Mesenteric fat pad (tissue), 1 donor: ENCODE measurements at places on chromosomes 11 and 22. TPM values are rescaled to one million over a fixed set of nuclear protein-coding genes. Genes with fewer than 3 reads are reported as not detected.
A peak's percentile ranks its signal among the peaks of the same experiment; 100 is the strongest.

DNA sequence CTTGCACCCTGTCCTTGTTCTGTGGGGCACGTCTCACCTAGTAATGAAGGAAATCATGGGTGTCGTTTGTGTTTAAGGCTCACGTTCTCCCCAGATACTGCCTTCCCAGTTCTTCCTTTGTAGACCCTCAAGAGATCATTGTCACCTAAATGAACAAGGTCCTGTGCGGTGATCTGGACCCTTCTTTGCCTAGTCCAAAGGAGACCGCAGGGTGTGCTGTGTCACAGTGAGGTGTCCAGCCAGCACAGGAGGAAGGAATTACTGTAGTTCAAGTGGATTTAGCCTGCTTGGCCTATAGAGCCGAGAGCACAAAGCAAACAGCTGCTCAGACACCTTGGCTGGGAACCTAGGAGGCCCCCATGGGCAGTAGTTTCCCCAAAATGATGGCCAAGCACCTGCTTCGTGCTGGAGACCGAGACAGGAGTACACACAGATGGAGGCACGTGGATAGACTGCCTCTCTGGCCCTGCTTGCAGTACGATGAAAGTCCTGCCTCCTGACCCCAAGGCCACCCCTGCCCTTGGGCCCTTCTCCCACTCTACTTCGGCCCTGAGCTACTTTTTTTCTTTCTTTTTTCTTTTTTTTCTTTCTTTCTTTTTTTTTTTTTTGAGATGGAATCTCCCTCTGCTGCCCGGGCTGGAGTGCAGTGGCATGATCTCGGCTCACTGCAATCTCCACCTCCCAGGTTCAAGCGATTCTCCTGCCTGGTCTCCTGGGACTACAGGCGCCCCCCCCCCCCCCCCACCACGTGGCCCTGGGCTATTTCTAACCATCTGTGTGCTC is 19.4 kb upstream of the PPFIA1 start:
- DNase-seq: no peak

- peak; percentile 67 for DNase-seq
Observed at GRCh38 chr22:49767355-49768062, 60.2 kb downstream of the BRD1 start.

- DNase-seq: no peak
Observed at GRCh38 chr11:96167787-96168186, 175.2 kb downstream of the MAML2 start.

- no peak for DNase-seq
Observed at GRCh38 chr11:103744496-103745153, 291.8 kb upstream of the DDI1 start.

DNA sequence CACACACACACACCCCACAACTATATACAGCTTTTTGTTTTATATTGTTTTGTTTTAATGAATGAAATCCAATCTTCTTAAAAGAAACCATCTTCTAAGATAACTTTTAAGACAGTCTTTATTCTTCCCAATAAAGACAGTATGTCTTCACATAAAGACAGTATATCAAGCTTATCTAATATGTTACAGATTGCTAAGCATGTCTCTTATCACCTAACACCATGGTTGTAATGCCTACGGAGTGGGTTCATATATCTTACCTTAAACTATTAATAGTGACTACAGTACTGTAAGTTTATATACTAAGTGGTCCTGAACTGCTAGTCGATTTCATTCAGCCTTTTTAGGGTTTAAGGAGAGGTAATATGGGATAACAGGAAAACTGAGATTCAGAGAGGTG is 8.5 kb downstream of the RNF141 start:
- no peak for DNase-seq

DNA sequence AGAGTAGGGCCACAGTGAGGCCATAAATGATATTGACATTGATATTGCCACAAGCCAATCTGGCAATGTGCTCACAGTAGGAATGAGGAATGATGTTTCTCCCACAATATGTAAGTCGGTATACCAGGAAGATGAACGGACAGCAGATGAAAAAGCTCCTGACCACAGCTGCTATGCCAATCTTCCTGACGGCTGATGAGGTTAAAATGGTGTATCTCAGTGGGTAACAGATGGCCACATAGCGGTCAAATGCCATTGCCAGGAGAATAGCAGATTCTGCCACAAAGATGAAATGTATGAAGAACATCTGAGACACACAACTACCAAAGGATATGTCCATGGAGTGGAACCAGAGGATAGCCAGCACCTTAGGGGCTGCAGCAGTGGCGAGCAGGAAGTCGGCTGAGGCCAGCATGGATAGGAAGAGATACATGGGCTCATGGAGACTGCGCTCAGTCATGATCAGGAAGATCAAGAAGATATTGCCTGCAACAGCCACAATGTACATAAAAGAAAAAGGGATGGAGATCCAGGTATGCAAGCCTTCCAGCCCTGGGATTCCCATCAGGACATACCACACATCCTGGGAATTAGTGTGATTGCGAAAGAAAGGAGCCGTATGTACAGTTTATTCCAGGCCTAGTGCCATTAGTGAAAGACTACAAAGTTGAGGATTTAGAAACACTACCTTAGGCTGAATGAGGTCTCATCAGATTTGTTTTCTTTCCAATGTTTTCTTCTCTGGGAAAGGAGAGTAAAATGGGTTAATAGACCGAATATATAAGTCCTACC is 22.2 kb downstream of the OR51V1 start:
- no peak for DNase-seq

GRCh38 chr11:64234647-64235379 is 429 bp downstream of the VEGFB start:
- DNase-seq: no peak

DNA sequence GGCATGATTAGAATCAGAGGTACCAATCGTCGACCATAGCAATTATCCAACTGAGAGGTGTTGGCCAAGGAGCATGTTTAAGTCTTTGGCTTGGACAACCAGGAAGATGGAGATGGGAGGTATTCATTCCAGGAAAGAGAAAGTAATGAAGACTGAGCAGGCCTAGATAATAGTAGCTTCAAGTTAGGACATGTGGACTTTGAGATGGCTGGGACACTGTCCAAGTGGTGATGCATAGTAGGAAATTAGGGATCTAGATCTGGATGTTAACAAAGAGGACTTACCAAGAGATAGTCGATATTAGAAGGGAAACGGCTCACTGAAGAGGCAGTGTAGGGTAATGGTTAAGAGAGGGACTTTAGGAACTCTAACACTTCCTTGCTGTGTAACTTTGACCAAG is 266.7 kb downstream of the FAM76B start:
- DNase-seq: no peak

- no peak for DNase-seq
Observed at GRCh38 chr11:24225501-24225900, 271.4 kb upstream of the LUZP2 start.

HBE1 gene
- total RNA-seq: not detected

ADAMTS15 gene
- 61.2 TPM for total RNA-seq

MMP27 gene
- total RNA-seq: not detected

CD6 gene
- total RNA-seq: 0.87 TPM

BBOX1 gene
- 0.32 TPM for total RNA-seq
